T-helper 17 cell (primary cell): ENCODE measurements at places on chromosomes 13 and 19. TPM values are rescaled to one million over a fixed set of nuclear protein-coding genes. Genes with fewer than 3 reads are reported as not detected.
A peak's percentile ranks its signal among the peaks of the same experiment; 100 is the strongest.

The EXOSC5 gene
- total RNA-seq, result 13.0 TPM

The ZFR2 gene
- total RNA-seq, result 1.3 TPM

The DPF1 gene
- total RNA-seq, result not detected

- no peaks in the 10 kb centered on the region for H3K36me3 ChIP-seq
- no peak for DNase-seq
- no peaks in the 10 kb centered on the region for H3K27me3 ChIP-seq
- peak overlapping the region; percentile 68 for H3K4me3 ChIP-seq
- peak overlapping the region; percentile 93 for H3K27ac ChIP-seq
These were observed 4.7 kb downstream of the LSM4 start for GRCh38 chr19:18317961-18318800.

DNA sequence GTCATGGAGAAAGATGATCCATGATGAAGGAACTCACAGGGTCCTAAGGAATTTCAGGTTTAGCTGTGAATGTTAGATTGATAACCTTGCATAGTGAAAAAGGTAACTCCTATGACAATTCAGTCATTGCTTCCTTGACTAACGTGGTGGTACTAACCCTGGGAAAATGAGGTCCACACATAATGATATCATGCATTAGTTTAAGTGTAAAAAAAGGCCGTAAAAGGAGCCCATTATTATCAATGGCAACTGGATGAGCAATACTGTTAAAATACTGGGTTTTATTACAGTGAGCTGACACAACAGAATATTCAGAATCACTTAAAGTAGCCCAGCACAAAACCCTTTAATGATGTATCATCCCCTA lies 515.4 kb downstream of the DCT start:
- peaks cover 4% of the 10 kb centered on the region for H3K4me1 ChIP-seq
- peaks cover 24% of the 10 kb centered on the region for H3K27me3 ChIP-seq
- no peak for DNase-seq
- no peak overlapping the region for H3K27ac ChIP-seq
- no peaks in the 10 kb centered on the region for H3K36me3 ChIP-seq

DNA sequence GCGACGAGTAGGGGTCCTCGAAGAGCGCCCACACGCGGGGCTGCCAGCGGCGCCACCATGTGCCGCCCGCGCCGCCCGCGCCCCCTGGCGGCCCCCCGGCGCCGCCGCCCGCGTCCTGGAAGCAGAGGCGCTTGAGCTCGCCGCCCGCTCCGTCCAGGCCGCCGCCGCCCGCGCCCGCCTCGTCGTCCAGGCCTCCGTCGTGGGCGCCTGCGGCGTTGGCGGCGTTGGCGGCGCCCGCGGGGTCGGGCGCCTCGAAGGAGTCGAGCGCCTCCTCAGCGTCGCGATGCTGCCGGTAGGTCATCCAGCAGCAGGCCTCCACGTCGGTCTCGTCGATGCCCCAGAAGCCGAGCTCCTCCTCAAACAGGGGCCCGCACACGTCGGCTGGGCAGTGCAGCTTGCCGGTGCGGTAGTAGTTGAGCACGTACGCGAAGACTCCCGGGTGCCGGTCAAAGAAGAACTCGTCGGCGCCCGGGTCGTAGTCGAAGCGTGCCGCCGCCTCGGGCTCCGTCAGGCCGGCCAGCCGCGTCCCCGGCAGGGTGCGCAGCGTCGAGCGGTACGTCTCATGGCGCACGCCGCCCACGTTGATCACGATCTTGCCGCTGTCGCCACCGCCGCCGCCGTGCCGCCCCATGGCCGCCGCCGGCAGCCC lies 829 bp downstream of the KCNC3 start:
- peaks cover 5% of the 10 kb centered on the region for H3K27me3 ChIP-seq
- H3K4me1 ChIP-seq, result peaks cover 37% of the 10 kb centered on the region
- H3K36me3 ChIP-seq, result peaks cover 3% of the 10 kb centered on the region
- no peak overlapping the region for H3K4me3 ChIP-seq

DNA sequence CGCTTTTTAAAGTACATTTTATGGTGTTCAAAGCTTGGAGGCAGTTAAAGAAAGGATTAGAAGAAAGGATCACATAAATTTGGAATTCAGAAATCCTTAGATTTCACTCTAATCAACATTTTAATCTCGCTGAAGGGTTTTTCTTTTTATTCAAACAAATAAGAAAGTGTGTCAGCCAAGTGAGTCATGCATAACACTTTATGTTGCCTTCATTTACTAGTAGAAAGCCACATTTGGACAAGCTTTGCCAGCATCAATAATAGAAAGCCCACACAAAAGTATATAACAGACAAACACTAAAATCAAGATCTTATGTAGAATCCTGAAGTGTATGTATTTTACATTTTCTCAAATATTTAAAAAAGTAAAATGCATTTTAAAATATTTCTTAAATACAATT lies 154.9 kb upstream of the TRPC4 start:
- H3K4me1 ChIP-seq, result no peaks in the 10 kb centered on the region
- no peak for DNase-seq
- no peak overlapping the region for H3K27ac ChIP-seq
- H3K27me3 ChIP-seq, result no peaks in the 10 kb centered on the region

DNA sequence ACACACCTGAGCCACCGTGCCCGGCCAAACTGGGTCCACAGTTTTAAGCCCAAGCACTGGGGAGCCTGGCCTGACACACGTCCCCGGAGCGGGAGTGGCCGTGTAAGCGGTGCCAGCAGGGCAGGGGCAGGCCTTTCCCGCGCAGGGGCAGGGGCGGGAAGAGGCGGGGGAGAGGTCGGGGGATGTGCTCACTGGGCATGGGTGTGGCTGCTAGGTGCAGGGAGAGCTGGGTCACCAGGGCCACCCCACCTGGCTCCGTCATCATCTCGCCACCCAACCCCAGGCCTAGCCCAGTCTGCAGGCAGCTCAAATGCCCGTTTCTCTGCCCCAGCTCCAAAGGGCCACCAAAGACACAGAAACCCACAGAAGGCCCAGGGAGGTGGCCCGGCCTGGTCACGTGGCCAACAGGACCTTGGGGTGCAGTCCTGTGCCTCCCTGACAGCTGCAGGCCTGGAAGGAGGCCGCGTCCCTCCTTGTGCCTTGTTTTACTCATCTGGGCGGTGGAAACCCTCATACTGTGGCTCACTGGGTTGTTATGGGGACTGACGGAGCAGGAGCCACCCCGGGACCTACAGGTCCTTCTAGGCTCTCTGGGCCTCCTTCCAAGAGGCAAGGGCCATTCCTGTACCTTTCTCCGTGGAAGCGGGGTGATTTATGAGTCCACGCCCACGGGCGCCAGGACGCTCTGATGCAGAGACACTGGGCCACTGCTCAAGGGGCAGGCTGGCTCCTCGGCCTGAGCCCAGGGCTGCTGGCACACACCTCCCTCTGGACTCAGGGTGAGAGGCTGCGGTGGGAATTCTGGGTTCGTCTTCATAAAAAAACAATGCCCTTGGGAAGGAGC lies 27.7 kb downstream of the MAP2K2 start:
- H3K4me1 ChIP-seq, result no peaks in the 10 kb centered on the region
- peak overlapping the region; percentile 49 for H3K27ac ChIP-seq
- DNase-seq, result no peak
- no peaks in the 10 kb centered on the region for H3K36me3 ChIP-seq
- H3K4me3 ChIP-seq, result no peak overlapping the region

GRCh38 chr19:29262085-29262484 lies 49.1 kb upstream of the UQCRFS1 start:
- H3K36me3 ChIP-seq, result peaks cover 3% of the 10 kb centered on the region
- DNase-seq, result no peak
- peaks cover 33% of the 10 kb centered on the region for H3K27me3 ChIP-seq
